Forelimb muscle (tissue), 1 donor: ENCODE measurements at places on chromosomes 3 and 15.
A peak's percentile ranks its signal among the peaks of the same experiment; 100 is the strongest.

GRCh38 chr15:38668898-38669391, 104.3 kb upstream of the RASGRP1 start:
- no peak for DNase-seq

- no peak for DNase-seq
Measured at GRCh38 chr3:11481556-11481955, 162.2 kb downstream of the VGLL4 start.

DNA sequence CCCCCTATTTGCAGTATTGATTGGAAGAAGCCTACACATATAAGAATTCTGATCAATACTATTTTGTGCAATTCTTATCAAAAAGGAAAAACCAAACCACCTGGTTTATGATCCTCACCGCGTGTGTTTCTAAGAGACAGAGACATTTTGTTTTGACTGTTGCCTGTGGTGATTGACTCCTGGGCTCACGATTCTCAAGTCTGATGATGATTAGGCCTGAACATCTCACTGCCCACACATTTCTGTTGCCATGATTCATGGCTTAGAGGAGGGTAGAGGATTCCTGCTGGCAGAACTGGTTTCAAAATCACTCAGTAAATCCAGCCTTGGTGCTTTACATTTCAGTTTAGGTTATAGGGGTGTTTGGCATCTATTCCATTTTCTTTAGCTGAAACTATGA, 88.3 kb upstream of the UBE3A start:
- no peak for DNase-seq

- no peak for DNase-seq
Measured at GRCh38 chr15:94306700-94307650, 75.6 kb downstream of the MCTP2 start.

DNA sequence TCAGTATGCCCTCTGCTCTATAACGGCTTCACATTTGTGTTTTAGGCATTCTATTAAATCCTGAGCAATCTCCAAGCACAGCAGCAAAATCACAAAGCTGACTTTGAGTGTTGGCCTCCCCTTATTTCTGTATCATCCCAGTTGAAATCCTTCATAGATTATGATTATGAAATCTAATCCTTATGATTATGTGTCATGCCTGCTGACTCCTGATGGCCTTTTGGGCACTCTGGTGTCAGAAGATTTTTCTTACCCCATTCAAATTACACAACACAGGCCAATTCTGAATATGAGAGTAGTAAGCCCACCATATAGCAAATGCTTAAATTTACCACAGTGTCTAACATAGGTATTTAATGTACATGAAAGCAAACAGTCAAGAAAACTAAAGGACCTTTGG, 34.3 kb downstream of the CDV3 start:
- DNase-seq = no peak

GRCh38 chr3:82637574-82637973, 876.1 kb upstream of the GBE1 start:
- DNase-seq = no peak

DNA sequence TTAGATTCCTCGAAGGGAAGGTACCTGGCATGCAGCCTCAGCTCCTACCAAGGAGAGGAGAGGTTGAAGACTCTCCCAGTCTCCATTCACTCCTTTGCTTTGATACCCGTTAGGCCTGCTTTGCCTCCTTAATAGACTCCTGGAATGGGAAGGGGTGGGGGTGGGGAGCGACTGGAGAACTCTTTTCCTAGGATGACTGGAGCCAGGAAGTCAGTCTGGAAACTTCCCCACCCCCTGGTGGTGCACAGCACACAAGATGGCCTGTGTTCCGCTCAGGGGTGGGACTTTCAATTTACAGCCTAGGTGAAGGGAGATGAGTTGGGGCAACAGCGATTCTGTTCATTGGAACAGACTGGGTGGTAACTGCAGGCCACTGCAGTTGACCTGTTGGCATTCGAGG, 21.4 kb upstream of the CELF6 start:
- DNase-seq = no peak

GRCh38 chr3:25385807-25386460, 42.1 kb upstream of the RARB start:
- DNase-seq = no peak

GRCh38 chr3:15591242-15591641, 10.1 kb downstream of the HACL1 start:
- no peak for DNase-seq

GRCh38 chr3:127915115-127915936, at the start of gene KBTBD12:
TSS of gene KBTBD12 (plus strand) at chr3:127915232. CDS start at chr3:127923062, 7,830 bp downstream.
- no peak for DNase-seq

- no peak for DNase-seq
Measured at GRCh38 chr3:186413615-186414415, 51.8 kb upstream of the DGKG start.

- no peak for DNase-seq
Measured at GRCh38 chr3:171266740-171267073, 193.5 kb downstream of the TNIK start.

DNA sequence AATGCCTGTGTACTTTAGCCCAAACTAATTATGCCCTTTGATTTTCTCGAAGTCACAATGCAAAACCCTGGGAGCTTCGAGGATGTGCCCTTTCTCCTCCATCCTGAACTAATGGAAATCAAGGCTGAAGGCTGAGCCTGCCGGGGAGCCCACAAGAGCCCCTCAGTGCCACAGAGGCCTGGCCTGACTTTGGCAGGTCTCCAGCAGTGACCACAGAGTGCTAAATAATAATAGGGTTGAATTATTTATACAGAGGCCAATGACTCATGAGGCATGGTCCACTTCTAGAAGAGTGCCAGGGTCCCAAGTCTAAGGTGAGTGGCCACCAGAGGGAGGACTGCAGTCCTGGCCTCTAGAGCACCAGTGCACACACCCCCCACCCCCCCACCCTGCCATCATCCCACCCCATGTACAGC, 19.1 kb upstream of the GLCE start:
- DNase-seq = no peak

GRCh38 chr3:111303760-111304159, 232.1 kb downstream of the NECTIN3 start:
- DNase-seq = no peak

DNA sequence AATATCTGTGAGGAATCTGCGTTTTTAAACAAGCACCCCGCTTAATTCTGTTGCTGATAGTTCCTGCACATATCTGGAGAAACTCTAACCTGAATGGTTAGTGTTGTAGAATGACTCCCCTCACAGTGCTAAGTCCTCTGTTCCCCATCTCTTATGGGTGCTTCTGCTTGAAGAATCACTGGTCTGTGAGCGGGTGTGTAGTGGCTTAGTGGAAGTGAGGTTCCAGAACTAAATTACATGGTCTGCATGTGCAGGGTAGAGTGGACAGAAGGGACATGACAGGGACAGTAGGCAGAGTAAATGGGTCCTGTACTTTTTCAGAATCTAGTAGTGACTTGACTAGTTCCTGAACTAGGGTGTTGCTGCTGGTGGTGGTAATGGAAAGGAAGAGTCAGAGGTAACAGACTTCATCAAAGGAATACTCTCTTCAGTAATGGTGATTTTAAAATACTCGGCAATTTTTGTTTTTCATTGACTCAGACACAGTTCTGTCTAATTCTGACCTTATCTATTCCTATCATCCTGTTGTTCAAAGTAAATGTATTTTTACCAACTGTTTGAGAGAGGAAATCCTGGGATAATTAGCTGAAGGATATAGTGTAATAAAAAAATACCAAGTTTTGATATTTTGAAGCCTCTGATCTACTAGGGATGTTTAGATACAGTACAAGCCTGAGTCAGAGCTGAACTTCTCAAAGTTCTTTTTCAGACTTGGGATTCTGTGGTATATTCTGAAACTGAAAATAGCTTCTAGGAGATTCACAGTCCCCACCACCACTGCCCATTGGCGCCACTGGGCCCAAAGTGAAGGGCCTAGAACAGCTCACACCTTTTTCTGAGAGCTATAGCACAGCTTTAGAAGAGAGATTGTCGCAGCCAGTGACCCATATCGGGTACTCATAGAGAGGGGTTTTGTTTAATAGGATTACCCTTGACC, 55.5 kb downstream of the FNDC3B start:
- no peak for DNase-seq

DNA sequence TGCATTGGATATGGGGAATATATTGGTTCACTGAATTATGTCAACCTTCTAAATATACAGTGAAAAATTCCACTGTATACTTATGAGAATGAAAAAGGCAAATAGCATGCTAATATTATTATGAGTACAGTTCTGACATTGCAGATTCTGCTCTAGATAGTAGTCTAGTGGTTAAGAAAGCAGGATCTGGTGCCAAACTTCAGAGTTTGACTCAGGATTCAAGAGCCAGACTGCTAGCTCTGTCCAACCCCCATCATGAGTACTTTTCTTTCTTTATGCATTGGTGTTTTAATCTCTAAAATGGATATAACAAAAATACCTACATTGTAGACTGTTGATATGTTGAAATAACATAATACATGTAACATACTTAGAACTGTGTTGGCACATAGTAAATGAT, 57.3 kb upstream of the PLSCR4 start:
- no peak for DNase-seq

DNA sequence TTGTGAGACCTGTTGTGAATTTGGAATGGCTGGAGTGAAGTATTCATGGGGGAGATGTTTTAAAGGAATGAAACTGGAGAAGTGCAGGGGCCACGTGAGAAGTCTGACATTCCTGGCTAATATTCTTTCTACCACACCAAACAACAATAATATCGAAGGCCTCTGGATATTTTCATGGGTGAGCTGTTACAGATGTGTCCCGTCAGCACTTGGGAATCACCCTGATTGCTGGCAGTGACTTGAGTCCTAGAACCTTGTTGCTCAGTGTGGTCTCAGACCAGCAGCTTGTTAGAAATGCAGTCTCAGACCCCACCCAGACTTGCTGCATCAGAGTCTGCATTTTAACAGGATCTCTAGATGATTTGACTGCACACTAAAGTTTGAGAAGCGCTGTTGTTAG, 113.8 kb downstream of the ITPR1 start:
- DNase-seq = no peak

- DNase-seq = no peak
Measured at GRCh38 chr15:70795311-70795665, 31.9 kb upstream of the UACA start.

- DNase-seq = no peak
Measured at GRCh38 chr3:49276475-49277382, at the start of gene C3orf62. TSS of gene C3orf62 (minus strand) at chr3:49277232. CDS start at chr3:49276872, 360 bp downstream.

DNA sequence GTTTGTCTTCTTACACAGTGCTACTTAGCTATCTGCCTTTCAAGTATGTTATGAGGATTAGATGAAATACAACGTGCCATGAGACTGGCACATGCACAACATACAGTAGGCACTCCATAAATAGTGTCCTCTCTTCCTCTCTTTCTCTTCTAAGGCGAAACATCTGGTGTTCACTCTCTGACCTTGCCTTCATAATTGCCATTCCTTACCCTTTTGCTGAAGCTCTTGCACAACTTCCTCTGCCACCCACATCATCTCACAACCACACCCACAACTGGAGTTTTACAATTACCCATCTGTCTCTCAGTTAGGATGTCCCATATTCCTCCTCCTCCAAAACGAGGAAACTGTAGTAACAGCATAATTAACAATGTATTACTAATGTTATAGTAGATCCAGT, 26.4 kb upstream of the ACP3 start:
- no peak for DNase-seq

- DNase-seq = no peak
Measured at GRCh38 chr3:45773072-45773471, 23.3 kb downstream of the SLC6A20 start.

DNA sequence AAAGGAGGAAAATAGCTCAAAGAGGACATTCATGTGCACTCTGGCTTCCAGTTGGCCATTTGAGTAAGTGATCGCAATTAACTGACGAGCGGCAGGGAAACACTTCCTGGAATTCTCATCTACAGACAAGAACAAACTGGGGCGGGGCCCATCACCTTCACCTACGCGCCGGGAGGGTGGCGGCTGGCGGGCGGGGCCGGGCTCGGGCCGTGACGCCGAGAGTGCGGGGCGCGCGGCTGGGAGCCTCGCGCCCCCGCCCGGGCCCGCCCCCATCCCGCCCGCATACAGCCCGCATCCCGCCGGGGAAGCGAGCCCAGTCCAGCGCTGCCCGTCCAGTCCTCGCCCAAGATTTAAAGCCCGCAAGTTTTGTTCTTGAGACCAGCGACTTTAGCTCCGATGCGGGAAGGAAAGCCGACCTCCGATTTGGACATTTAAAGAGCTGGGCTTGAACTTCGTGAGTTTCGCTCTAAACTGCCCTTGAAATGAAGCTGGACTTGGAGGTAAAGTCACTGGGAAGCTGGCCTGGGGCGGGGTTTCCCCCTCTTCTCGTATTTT, at the start of gene B3GNT5:
TSS of gene B3GNT5 (plus strand) at position 281 of the 555 bp plus-strand sequence. CDS start 16,546 bp downstream, outside the sequence.
- no peak for DNase-seq

GRCh38 chr3:2523281-2523836, 424.7 kb downstream of the CNTN4 start:
- no peak for DNase-seq

DNA sequence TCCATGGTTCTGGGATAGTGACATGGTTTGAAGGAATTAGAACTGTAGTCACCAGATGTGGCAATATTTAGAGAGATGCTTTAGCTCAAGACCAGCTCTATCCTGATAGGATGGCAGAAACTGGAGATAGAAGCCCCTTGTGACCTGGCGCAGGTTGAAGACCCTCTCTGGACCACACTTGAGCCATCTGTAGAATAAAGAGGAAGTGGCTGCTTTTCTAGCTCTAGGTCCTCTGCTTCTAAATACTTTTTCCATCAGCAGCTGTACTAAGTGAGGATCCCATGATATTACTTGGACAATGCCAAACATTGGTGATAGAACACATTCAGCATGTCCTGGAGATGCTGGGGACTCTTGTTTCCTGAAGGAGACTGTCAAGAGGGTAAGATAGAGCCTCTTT, 172.6 kb downstream of the PDCD6IP start:
- DNase-seq = no peak

- DNase-seq = no peak
Measured at GRCh38 chr3:5021116-5022092, 42.2 kb downstream of the BHLHE40 start.

GRCh38 chr3:13091898-13092611, 18.8 kb upstream of the IQSEC1 start:
- peak; percentile 36 for DNase-seq

DNA sequence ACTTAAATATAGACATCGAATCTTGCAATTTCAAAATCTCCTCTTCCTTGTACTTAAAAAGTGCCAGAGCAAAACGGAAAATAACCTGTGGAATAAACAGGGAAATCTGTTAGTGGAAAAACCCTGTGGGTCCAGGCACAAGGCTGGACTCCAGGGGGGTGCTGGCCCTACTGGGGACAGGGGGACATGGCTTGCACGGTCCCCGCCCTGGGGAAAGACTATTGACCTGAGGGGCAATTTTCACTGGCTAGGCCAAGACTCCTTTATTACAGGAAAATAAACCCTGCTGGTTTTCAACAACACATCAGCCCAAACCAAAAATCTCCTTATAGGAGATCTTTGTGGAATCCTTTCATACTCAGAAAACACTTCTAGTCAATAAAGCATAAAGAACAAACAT, 75.9 kb downstream of the TBC1D2B start:
- DNase-seq = no peak
